NCI-H524 (cell line): ENCODE measurements at places on chromosomes 2 and 18.
A peak's percentile ranks its signal among the peaks of the same experiment; 100 is the strongest.

DNA sequence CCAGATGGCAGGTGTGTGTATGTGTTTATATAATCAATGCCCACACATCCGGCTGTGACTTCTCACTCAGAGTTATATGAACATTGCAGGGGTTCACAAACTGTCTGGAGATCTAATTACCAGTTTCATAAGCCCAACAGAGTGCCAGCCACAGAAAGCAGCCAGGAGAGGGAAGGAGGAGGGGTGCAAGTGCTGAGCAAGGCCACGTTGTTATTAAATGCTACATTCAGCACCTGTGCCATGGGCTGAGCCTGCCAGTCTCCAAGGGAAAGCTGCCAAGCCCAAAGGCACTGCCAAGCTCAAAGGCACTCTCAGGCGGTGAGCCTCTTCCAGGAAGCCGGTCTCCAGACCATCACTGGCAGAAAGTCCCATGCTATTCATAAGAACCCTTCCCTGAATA is 17.4 kb downstream of the XDH start:
- DNase-seq, result peak; percentile 96

GRCh38 chr2:39838589-39838988 is 59.5 kb upstream of the THUMPD2 start:
- DNase-seq, result no peak

DNA sequence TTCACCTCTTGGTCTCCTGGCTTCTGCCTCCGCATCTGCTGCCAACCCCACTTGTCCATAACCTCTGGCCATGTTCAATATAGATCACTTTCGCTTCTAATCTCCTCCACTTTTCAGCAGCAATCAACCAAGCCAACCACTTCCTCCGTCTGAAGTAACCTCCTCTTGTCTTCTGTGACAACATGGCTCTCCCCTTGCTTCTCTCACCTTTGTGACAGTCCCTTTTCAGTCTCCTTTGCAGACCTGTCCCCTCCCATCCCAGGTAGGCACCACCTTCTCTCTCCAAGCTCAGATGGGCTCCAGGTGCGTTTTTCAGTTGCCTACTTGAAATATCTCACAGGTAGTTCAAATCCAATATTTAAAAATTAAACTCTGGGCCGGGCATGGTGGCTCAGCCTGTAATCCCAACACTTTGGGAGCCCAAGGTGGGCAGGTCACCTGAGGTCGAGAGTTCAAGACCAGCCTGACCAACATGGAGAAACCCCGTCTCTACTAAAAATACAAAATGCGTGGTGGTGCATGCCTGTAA is 4.7 kb upstream of the PSD4 start:
- no peak for DNase-seq

DNA sequence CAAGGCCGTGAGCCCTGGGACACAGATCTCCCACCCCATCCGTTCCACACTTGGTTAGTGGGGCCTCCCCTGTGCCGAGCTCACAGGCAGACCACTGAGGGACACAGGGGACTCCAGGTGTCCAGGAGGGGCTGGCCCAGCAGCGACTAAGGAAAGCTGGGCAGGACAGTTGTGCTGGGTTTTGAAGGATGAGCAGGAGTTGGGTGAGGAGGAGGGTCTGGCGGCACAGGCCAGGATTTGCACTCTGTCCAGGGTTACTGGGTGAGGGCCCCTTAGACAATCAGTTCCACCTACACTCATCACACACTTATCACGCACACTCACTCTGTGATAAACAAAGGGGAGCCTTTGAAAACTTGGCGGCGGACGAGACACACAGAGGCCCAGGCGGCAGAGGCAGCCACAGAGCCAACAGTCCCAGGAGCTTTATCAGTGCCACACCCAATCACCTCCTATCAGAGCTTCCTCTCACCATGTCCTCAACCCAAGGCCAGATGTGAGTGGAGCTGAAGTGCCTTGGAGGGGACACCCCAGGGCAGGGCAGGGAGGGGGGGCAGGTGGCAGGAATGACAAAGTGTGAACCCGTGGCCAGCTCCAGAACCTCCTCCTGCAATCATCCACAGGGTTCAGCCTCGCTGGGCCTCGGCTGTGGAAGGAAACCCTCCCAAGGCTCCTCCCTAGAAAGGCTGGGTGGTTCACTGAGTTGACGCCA is 26.6 kb downstream of the BIN1 start:
- no peak for DNase-seq

GRCh38 chr2:210586381-210586780 is 30.0 kb downstream of the CPS1 start:
- no peak for DNase-seq

DNA sequence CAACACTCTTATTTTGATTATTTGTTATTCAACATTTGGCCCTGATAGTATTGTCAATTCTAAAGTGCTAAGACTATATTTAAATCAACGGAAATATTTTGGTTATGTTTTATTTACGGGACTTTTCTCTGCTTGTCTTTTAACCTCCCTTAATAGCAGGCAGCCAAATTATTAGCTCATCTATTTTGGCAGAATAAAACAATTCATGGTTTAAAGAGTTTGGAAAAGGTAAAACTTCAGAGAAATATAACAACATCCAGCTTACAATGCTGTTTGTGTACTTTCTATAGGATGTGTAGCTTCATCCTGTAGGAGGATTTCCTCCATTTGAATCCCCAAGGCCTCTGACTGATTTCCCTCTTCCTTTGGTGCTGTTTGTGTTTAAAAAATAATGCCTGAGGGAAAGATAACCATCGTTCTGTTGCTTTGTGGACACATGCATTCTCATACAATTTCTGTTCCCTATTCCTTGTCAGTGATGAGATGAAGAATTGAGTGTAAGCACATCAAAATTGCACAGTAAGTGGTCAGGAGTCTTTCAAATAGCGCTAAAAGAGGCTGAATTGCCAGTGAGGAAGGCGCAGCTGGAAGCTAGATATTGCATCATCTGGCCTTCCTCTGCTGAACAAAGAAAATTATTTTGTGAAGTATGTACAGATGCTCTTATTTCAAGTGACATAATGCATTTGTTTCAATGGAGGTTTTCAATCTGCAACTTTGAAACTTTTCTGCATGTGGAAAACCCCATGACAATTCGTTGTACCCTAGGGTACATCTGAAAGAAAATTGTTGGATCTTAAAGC is 80.3 kb downstream of the CD28 start:
- DNase-seq, result no peak

DNA sequence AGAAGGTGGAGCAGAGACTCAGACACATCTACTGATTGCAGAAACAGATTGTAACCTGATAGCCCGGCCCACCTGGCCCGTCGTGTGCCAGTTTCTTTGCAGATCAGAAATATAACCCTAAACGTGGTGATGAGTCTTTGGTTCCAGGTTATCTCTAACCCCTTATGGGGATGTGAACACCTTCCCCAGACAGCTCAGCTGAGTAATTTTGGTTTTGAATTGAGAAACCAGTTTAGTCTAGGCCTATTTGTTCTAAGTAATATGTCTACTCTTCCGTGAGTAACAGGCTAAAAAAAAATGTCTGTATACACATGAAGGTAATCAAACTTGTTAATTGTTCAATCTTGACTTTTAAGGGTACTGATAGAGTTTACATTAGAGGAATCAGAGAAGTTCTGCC is 35.7 kb downstream of the RASGRP3 start:
- peak; percentile 19 for DNase-seq

DNA sequence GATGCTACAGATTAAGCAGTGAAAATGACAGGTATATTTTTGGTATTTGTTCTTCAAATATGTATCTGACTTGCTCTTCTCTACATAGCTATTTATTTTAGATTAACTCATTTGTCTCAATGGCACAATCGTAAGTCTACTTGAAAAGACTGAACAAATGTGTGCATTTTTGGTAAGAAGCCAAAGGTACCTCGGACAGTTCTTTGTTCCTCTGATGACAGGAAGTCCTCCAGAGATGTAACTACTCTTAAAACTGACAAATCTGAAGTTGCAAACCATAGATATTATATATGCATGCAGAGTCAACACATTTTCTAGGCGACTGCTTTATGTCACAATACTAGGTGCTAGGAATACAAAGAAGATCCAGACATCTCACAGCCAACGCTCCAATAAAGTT is 36.7 kb downstream of the NDUFAF7 start:
- DNase-seq, result no peak

- no peak for DNase-seq
Measured at GRCh38 chr2:202765436-202765835, 106.1 kb downstream of the ICA1L start.
